HFFc6 (cell line): ENCODE measurements at places on chromosomes 2 and 18.

GRCh38 chr18:36128530-36128870, 640 bp downstream of the SLC39A6 start:
- peak overlapping the region; percentile 93 for H3K27ac ChIP-seq
- DNase-seq: peak; percentile 12
- peak overlapping the region; percentile 98 for H3K4me3 ChIP-seq
- peaks cover 49% of the 10 kb centered on the region for H3K4me1 ChIP-seq
- H3K36me3 ChIP-seq: peaks cover 17% of the 10 kb centered on the region

DNA sequence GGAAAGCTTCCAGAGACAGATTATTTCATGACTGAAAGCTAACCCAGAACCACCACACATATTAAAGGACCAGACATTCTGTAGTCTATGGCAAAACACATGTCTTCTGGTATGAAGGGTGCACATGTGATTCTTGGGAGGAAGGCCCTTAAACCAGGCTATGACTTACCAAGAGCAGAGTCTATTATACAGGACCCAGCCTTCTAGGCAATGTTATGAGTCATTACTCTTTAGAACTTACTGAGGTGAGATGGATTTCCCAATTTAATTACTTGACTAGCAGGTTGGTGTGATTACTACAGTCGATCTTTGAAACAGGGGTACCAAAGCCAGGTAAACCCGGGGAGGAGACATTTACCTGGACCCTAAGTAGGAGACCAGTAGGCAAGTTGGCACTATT, 350.8 kb downstream of the TRIB2 start:
- no peaks in the 10 kb centered on the region; the same call in 1 of the 2 replicates for H3K27me3 ChIP-seq
- no peaks in the 10 kb centered on the region for H3K36me3 ChIP-seq
- no peak overlapping the region for H3K4me3 ChIP-seq
- DNase-seq: no peak
- H3K27ac ChIP-seq: no peak overlapping the region
- H3K4me1 ChIP-seq: no peaks in the 10 kb centered on the region

- peaks cover 44% of the 10 kb centered on the region for H3K27me3 ChIP-seq
- H3K4me3 ChIP-seq: no peak overlapping the region
- no peaks in the 10 kb centered on the region for H3K36me3 ChIP-seq
- H3K27ac ChIP-seq: no peak overlapping the region
These were observed 29.1 kb upstream of the SELENOI start for GRCh38 chr2:26316845-26317244.

GRCh38 chr18:35128675-35129074, 87.5 kb downstream of the MAPRE2 start:
- H3K36me3 ChIP-seq: peaks cover 11% of the 10 kb centered on the region; the same call in 1 of the 2 replicates
- no peak overlapping the region for H3K27ac ChIP-seq
- no peak overlapping the region for H3K4me3 ChIP-seq
- no peaks in the 10 kb centered on the region for H3K27me3 ChIP-seq
- H3K4me1 ChIP-seq: peaks cover 11% of the 10 kb centered on the region

DNA sequence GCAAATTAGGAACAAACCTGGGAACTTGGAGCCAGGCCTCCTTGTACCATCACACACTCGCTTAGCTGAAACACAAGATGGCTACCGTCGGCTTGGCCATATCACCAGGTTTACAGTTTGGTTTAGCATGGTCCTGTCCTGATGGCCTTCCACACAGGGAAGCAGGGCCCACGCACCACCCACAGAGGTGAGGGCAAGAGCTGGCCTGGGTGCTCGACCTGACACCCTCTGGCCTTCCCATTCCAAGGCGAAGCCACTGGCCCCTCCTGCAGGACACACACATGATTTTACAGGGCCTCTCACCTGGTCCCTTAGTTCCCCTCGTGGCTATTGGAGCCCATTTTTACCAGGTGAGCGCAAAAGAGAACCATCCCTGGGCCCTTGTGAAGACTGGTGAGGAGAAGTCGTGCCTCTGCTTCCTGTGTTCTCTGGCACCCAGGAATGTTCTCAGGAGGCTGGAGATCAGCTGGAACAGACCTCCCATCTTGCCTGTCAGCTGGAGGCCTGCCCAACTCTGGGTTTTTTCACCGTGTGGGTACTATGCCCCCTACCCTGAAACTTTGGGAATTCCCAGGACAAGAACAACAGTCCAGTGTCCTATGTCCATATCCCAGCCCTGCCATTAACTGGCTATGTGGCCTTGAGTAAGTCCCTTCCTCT, 53.0 kb upstream of the FOSL2 start:
- peak overlapping the region; percentile 89 for H3K27ac ChIP-seq
- H3K36me3 ChIP-seq: no peaks in the 10 kb centered on the region
- DNase-seq: no peak
- H3K4me1 ChIP-seq: peaks cover 57% of the 10 kb centered on the region
- H3K4me3 ChIP-seq: no peak overlapping the region

GRCh38 chr2:148124271-148124670, 103.4 kb downstream of the MBD5 start:
- H3K27me3 ChIP-seq: no peaks in the 10 kb centered on the region
- H3K27ac ChIP-seq: peak overlapping the region; percentile 36; the same call in 1 of the 2 replicates
- H3K4me1 ChIP-seq: peaks cover 15% of the 10 kb centered on the region
- peaks cover 11% of the 10 kb centered on the region; the same call in 1 of the 2 replicates for H3K36me3 ChIP-seq
- no peak overlapping the region for H3K4me3 ChIP-seq

GRCh38 chr18:11981192-11981542, at the start of gene IMPA2:
IMPA2 (plus strand) TSS chr18:11981507; CDS start chr18:11981670, 163 bp downstream.
- H3K4me3 ChIP-seq: peak within 1 kb of the TSS; percentile 88
- H3K27ac ChIP-seq: peak within 1 kb of the TSS; percentile 88
- no peak for DNase-seq
- peaks cover 6% of the 10 kb centered on the region for H3K27me3 ChIP-seq
- no peaks in the 10 kb centered on the region for H3K36me3 ChIP-seq

DNA sequence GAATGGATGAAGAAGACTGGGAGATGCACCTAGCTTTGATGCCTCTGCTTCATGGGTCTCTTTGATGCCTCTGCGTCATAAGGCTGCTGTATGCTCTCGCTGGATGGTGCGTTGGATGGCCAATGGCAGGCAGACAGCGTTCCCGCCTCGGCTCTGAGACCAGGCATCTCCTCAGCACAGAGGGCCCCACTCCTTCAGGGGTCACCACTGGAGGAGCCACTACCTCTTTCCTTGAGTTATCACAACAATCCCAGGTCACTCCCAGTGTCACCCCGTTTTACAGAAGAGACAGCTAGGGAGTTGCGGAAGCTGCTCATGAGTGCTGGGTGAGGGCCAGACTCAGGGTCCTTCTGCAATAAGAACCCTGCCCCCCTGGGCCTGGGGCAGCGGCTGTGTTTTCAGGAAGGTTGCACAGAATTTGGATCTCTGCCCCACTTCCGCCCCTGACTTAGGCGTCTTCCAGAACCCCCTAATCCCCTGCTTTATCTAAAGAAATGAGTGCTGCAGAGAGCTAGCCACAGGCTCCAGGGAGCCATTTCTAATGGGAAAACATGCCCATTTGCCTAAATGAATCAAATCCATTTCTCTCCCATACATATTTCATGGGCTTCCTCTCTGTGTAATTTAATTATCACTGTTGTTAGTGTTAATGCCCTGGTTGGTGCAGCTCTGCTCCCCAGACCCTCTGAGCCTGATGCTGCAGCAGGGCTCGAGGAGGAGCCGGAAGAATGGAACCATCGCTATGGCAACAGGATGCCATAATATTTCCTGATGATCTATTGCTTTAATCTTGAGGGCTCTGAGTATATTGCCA, 131.8 kb upstream of the HS6ST1 start:
- H3K4me1 ChIP-seq: no peaks in the 10 kb centered on the region
- H3K27me3 ChIP-seq: peaks cover 18% of the 10 kb centered on the region
- no peak overlapping the region for H3K27ac ChIP-seq

DNA sequence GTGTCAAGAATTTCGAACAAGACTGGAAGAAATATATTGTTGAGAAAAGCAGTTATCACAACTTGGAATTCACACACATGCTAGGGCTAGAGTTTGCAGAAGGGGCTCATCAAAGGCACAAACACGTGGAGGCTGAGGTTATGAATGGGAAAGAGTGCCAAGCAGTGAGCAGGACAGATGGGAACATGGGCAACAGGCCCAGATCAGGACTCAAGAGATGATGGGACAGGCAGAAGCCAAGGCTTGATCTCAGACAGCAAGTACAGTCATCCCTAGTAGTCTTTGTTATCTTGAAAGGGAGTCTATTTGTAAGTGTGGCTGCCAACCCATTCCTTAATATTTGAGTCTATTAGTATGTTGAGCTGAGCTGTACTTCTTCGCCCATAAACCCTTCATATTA, 22.2 kb upstream of the EPC2 start:
- DNase-seq: no peak
- H3K27ac ChIP-seq: no peak overlapping the region
- peaks cover 5% of the 10 kb centered on the region; the same call in 1 of the 2 replicates for H3K4me1 ChIP-seq
- no peak overlapping the region for H3K4me3 ChIP-seq
- no peaks in the 10 kb centered on the region for H3K36me3 ChIP-seq
- peaks cover 16% of the 10 kb centered on the region for H3K27me3 ChIP-seq

DNA sequence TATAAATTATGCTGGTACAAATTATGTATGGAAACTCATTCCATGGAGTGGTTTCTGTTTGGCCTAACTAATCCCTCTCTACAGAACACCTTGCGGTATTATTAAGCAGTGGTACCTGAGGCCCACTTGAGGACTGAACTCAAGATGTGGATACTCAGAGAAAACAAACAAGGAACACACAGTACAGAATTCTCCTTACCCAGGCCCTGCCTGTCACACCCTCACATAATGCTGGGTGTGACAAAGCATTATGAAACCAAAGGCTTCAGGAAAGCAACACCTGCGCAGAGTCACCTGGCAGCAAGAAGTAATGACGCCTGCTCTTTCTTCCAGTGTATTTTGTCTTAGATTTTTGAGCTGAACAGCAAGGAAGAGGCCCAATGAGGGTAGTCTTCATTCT, 264.7 kb downstream of the PAX3 start:
- no peak overlapping the region for H3K27ac ChIP-seq
- no peak for DNase-seq
- H3K4me3 ChIP-seq: no peak overlapping the region
- peaks cover 4% of the 10 kb centered on the region for H3K27me3 ChIP-seq

GRCh38 chr2:130374587-130375290, 18.9 kb downstream of the PTPN18 start:
- H3K36me3 ChIP-seq: peaks cover 30% of the 10 kb centered on the region
- H3K4me3 ChIP-seq: peak overlapping the region; percentile 95
- peaks cover 47% of the 10 kb centered on the region for H3K4me1 ChIP-seq
- no peaks in the 10 kb centered on the region; the same call in 1 of the 2 replicates for H3K27me3 ChIP-seq
- DNase-seq: peak; percentile 46
- peak overlapping the region; percentile 65 for H3K27ac ChIP-seq

GRCh38 chr2:102114290-102114721, 28.2 kb upstream of the IL1R1 start:
- H3K4me1 ChIP-seq: peaks cover 53% of the 10 kb centered on the region
- no peaks in the 10 kb centered on the region; the same call in 1 of the 2 replicates for H3K27me3 ChIP-seq
- H3K4me3 ChIP-seq: no peak overlapping the region
- DNase-seq: no peak

GRCh38 chr2:1660656-1661640, 83.4 kb downstream of the PXDN start:
- H3K4me3 ChIP-seq: no peak overlapping the region
- H3K36me3 ChIP-seq: peaks cover 26% of the 10 kb centered on the region
- no peak for DNase-seq
- H3K4me1 ChIP-seq: no peaks in the 10 kb centered on the region
- H3K27me3 ChIP-seq: peaks cover 7% of the 10 kb centered on the region

GRCh38 chr2:24874035-24874434, 46.0 kb downstream of the ADCY3 start:
- H3K36me3 ChIP-seq: no peaks in the 10 kb centered on the region
- peaks cover 33% of the 10 kb centered on the region for H3K4me1 ChIP-seq
- no peak for DNase-seq

- H3K36me3 ChIP-seq: no peaks in the 10 kb centered on the region
- H3K27me3 ChIP-seq: no peaks in the 10 kb centered on the region
- H3K4me3 ChIP-seq: no peak overlapping the region
- no peak for DNase-seq
- H3K27ac ChIP-seq: no peak overlapping the region
These were observed 599.3 kb upstream of the ZEB2 start for GRCh38 chr2:145119225-145119624.

DNA sequence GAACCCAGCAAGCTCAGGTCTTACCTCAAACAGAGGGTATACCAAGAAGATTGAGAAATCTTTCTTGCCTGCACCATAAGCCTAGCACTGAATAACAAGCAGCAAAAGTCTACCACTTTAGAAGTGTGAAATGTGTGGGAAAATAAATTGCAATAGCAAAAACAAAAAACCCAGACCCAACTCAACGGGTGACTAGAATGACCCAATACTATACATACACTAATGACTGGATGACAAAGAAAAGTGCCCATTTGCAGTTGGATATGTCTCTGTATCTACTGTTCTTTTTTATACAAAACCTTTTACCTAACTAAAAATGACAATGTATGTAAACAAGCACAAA, 950.6 kb downstream of the TRIB2 start:
- no peak for DNase-seq
- no peaks in the 10 kb centered on the region for H3K4me1 ChIP-seq
- H3K36me3 ChIP-seq: no peaks in the 10 kb centered on the region

DNA sequence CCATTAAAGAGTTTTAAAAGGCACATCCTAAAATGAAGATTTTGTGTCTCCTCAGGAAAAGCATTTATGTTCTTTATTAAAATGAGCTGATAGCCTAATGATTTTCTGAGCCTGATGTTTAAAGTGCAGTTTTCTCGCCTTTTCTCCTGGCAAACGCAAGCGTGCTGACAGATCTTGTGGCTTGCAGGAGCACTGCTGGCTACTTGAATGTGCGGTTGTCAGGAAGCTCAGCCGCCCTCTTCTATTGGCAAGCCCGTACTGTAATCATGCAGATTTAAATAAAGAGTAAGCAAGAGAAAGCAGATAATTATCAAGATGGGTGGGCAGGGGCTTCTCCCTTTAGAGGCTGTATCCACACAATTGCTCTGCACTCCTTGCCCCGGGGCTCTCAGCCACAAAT, 139.5 kb upstream of the SPHKAP start:
- H3K4me1 ChIP-seq: no peaks in the 10 kb centered on the region
- H3K4me3 ChIP-seq: no peak overlapping the region
- no peak overlapping the region for H3K27ac ChIP-seq
- H3K36me3 ChIP-seq: no peaks in the 10 kb centered on the region

DNA sequence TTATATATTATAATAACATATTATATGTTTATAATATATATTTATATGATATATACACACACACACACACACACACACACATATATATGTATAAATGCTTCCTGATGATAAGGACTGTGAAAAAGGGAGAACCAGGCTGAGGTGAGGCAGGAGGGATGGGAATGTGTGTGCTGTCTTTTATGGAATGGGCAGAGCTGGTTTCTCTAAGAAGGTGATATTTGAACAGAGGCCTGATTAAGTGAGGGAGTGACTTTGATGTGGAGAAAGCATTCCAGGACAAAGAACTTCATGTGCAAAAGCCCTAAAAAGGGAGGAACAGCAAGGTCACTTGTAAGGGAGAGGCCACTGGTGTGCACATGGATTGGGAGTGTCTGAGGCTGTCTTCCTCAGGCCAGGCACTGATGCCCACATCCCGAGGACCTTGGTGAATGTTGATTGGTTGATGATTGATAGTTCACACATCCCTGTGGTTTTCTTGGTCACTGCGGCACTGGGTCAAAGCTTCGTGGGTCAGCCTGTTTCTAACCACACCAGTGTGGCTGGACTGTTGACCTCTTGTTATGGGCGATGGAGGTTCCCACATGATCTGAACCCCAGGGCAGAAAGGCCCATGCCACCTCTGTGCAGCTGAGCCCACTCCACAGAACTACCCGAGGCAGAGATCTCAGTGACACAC, 196.9 kb downstream of the MYCN start:
- H3K27ac ChIP-seq: no peak overlapping the region
- no peaks in the 10 kb centered on the region; the same call in 1 of the 2 replicates for H3K27me3 ChIP-seq
- H3K4me1 ChIP-seq: no peaks in the 10 kb centered on the region
- H3K4me3 ChIP-seq: no peak overlapping the region
